ENCODE measurements at places on chromosomes 1 and 21.

DNA sequence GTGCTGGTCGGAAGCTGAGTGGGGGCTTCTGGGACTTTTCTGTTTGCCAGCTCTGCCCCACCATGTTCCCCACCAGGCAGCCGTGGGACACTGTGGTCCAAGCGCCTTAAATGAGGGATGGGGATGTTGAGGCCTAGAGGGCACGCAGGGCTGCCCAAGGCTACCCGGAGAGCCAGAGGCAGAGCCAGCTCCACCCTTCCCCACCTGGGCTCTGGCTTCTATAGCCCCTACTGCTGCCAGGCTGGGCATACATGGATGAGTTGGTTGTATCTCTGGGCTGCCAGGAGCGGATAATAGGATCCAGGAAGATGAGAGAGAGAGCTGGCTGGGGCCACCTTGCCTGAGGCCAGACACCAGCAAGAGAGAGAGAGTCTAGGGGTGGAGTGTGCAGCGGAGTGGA lies 49.4 kb downstream of the PTPRU start:
- no peak for DNase-seq

- no peak for DNase-seq
These were observed 36.1 kb upstream of the IVNS1ABP start for GRCh38 chr1:185353124-185353523.

DNA sequence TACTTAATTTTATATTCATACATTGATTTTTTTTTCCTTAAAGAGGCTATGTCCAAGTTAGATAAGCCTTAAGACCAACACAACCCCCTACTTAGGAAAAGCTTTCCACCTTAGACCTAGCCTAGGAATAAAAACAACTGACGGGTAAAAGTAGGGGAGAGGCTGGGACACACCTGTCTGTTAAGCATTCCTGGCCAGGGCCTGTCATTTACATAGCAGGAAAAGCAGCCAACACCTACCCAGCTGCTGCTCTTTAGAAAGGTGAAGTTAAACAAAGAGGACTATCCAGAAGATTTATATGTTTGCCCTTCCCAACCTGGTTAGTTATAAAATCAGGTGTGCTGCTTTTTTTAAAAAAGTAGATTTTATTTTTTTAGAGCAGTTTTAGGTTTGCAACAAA lies 29.1 kb upstream of the SAMD13 start:
- no peak for DNase-seq

DNA sequence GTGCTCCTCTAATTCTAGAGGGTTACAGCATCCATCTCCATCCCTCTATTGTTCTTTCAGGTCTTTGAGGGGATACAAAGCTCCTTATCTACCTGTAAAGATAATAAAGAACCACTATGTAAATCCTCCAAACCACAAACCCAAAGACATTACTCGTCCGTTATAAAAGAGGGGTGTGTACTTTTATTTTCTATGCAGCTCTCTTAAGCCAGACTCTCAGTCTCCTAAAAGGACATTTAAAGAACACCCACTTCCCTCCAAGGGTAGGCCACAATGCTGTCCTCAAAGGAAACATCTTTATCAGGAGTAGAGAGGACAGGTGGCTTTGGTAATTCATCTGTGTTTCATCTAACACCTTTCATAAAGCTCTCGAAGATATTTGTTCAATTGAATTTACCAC lies 67.9 kb upstream of the DYNLT5 start:
- no peak for DNase-seq

- peak; percentile 23 for DNase-seq
These were observed 755 bp downstream of the SCMH1 start for GRCh38 chr1:41241354-41241748.

DNA sequence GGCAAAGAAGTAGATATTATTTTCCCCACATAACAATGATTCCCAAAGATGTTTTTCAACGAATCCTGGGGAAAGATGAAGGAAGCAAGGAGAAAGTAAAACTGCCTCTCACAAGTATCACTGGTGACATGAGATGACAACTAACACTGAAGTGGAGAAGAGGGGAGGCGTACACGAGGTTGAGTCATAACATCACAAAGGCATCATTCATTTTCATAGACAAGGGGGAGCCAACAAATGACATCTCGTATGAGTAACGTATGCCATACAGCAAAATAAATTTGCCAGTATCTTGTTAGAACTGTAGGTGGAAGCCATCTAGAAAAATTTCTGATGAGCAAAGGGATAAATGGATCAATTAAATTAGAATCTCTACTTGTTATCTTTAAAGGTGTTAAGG lies 56.6 kb downstream of the ATP1B1 start:
- no peak for DNase-seq

DNA sequence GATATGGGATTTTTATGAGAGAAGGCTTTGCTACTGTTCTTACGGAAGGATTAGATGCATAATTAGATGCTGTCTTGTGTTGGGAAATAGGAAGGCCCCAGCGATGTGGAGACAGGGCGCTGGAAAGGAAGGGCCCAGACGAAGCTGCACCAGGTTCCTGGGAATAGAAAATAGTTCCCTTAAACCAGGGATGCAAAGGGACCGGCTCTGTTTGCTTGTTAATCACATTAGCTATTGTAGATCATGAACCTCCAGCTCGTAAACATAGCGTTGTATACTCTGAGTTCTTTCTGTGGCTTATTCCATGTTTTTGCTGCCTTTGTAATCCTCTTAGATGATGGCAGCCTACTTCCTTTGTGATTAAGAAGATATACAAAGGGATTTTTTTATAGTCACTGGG lies 79.8 kb upstream of the COX20 start:
- no peak for DNase-seq

- DNase-seq, result no peak
These were observed 181.4 kb upstream of the LHX8 start for GRCh38 chr1:74952786-74953185.

DNA sequence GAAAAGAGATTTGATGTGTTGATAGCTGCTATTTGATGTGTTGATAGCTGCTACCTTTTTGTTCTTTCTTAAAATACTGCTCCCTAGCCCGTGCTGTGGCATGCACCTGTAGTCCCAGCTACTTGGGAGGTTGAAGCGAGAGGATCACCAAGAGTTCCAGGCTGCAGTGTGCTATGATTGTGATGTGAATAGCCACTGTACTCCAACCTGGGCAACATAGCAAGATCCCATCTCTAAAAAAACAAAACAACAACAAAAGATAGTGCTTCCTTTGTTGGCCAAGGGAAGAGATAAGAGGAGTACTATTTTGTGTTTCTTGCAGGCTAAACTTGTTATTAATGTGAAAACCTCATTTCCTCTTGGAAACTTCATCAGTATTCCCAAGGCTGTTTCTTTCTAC lies 6.1 kb downstream of the GPSM2 start:
- no peak for DNase-seq

DNA sequence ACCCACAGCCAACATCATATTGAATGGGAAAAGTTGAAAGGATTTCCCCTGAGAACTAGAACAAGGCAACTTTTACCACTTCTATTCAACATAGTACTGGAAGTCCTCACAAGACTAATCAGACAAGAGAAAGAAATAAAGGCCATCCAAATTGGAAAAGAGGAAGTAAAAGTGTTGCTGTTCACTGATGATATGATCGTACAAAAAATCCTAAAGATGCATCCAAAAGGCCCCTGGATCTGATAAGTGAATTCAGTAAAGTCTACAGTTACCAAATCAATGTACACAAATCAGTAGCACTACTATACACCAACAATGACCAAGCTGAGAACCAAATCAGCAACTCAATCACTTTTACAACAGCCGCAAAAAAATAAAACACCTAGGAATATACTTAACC lies 28.3 kb downstream of the RAB3GAP2 start:
- no peak for DNase-seq

- peak; percentile 63 for DNase-seq
These were observed 3.9 kb upstream of the C4BPB start for GRCh38 chr1:207084701-207085180.

- DNase-seq, result no peak
These were observed 599.7 kb downstream of the KIF26B start for GRCh38 chr1:245754463-245754961.

DNA sequence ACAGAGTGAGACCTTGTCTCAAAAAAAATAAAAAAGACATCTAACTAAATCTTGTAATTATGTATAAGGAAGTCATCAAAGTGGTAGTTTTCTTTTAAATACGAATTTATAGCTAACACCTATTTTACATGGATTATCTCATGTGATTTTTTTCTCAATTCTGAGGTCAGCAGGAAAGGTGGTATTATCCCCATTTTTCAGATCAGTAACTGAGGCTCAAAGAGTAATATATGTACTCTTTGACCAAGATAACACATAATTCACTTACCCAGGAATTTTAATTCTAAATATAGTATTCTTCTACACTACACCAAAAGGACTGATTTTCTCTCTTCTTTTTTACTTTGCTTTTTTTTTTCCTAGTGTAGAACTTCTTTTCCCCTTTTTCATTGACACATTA lies 9.1 kb downstream of the IFT25 start:
- DNase-seq, result no peak

GRCh38 chr1:33347650-33347992 lies 26.7 kb upstream of the A3GALT2 start:
- DNase-seq, result no peak

DNA sequence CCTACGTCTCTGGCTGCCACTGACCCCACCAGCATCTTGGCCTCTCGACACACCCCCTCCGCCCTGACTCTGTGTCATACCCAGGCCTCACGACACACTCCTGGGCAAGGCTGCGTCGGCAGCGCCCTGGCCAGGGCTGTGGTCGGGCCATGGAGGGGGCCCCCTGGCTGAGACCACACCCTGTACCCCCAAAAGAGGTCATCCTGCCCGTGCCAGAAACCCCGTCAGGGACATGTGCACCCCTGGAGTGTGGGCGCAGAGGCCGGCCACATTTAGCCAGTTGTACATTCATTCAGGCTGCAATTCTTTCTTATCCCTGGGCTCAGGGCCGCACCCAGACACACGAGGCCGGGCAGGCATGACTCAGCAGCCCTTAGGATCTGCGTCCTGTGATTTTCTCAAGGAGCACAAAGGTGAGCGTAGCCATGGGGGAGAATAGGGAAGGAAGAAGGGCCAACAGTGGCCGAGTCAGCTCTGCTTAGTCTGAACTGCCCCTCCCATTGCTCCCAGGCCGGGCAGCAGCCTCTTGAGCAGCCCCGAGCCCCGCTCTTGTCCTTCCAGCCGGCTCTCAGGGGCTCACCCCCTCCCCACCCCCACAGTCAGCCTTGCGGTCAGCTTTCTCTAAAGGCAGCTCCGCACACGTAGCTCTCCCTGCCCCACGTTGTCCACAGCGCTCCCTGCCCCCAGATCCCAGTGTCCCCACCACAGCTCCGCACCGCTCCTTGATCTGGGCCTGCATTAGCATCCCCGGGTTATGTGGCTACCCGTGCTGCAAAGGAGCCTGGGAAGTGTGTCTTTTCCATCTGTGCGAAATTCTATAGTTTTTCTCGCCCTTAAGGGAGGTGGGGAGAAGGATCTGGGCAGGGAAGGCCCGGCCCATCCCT lies 7.9 kb downstream of the CSTB start:
- DNase-seq, result peak; percentile 91

- DNase-seq, result no peak
These were observed 34.7 kb downstream of the SLC19A1 start for GRCh38 chr21:45507523-45507875.

DNA sequence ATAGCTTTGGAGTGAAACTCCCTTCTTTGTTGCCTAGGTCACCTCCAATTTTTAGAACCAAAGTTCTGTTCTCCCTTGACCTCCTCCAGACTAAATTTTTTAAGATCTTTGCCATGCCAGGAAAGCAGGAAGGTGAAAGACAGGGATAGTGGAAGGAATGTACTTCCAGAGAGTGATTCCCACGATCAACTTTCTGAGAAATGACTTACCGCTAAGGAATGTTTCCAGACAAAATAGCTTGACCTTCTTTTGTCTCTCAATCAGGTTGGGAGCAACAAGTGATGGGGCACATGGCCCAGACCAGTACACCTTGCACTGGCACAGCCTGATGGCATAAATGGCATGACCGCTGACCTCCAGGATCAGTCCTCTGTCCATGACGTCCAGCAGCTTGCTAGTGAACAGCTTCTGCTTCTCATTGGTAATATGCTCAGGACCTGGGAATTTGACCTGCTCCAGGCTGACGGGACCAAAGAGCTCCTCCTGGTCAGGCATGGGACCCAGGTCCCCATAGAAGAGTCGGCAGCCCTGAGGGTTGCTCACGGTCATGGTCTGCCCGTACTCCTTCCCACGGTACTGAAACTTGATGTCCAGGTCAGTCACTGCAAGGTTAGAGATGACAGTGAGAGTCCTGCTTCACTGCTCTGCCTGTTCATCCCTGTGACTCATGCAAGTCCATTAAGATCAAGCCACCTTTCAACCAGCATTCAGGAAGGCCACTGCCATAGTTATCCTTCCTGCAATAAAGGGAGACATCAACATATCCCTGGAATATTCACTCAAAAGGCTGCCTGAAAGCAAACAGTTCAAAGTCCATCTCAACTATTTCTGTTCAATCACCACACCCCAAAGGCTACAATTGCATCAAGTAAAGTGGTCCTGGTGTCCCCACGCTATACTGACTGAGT lies 6.2 kb upstream of the C1orf74 start:
- no peak for DNase-seq

DNA sequence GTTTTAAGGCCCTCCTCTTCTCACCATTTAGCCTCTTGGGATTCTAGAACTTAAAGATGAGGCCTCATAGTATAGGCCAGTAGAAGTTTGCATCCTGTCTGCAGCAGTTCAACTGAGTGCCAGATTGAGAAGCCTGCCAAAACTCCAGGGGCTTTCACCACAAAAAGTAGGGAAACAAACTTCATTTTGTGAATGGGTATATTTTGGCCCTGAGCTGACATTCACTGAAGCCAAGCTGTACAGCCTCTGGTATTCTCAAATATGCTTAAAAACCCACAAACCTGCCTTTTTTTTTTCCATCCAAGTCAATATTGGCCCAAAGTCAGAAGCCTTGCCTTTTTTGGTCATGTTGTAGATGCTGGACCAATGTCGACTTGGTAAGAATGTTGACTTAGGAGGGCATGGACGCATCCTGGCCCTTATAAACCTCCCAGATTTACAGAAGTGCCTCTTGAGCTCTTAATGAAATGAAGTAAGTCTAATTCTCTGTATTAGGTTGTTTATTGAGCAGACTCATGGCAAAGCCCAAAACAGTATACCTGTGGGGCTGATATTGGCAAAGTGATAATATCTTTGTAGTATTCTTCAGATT lies 337.5 kb downstream of the CHRM3 start:
- no peak for DNase-seq

- no peak for DNase-seq
These were observed 184.5 kb upstream of the EDN2 start for GRCh38 chr1:41668967-41669366.

All from inflammatory macrophage (primary cell).